ENCODE measurements at places on chromosomes 2 and 18.

- DNase-seq = no peak
These were observed 50.1 kb upstream of the HAAO start for GRCh38 chr2:42842466-42842865.

DNA sequence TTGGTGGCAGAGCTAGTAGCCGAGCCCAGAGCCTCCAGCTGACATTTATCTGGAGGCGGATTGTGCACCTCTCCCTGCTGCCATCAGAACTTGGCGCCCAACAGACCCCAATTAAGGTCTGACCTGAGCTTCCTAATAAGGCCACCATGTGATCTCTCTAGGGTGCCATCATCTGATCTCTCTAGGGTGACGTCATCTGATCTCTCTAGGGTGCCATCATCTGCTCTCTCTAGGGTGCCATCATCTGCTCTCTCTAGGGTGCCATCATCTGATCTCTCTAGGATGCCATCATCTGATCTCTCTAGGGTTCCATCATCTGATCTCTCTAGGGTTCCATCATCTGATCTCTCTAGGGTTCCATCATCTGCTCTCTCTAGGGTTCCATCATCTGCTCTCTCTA, 6.2 kb downstream of the KCNF1 start:
- DNase-seq = no peak

DNA sequence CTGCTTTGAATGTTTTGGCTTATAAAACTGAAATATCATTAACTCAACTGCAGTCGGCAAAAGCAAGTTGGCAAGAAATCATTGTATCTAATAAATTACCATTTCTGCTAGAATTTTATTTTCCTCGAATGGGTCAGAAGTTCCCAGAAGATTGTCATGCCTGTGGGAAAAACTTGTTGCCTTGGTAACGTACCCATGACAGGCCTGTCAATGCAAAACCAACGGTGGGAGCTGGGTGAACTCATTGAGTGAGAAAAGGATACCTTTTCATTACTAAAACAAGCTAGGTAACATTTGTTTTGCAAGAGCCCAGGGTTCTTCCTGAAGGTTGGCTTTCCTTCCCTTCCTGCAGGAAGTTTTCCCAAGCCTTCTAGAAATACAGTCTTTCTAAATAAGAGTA, 9.5 kb downstream of the PLB1 start:
- DNase-seq = no peak

- no peak for DNase-seq
These were observed 2.0 kb upstream of the CHRND start for GRCh38 chr2:232523682-232524597.

DNA sequence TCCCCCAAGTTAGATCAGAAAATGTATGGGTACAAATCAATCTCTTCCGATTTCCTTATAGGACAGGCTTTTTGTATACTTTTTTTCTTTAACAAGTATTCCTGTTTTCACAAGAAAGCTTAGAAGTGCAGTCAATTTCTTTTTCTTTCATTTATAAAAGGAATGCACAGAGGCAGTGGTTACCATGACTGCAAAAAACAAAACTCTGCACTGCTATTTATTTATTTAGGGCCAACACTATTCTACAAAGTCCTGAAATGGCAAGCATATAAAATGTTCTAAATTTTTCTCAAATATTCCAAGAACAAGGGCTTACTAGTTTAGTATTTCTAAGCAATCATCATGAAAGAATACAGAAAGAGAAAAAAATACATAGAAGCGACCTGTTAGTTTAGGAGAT, 22.2 kb downstream of the ATAD2B start:
- no peak for DNase-seq

DNA sequence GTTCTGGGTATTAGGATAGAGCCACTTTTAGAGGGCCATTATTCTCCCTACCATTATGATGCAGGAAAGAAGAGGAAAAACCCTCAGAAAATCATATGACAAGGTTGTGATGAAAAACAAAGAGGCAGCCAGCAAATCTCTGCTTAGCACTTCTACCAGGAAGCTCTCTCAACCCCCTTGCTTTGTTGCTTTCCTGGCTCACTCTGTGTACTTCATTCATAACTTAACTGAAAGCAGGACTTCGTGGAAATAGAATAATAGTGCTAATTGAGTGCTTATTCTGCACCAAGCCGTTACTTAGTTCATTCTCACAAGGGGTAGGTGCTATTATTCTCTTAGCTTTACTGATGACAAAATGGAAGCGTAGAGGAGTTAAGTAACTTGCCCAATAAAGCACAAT, 354.1 kb downstream of the HRH4 start:
- no peak for DNase-seq

DNA sequence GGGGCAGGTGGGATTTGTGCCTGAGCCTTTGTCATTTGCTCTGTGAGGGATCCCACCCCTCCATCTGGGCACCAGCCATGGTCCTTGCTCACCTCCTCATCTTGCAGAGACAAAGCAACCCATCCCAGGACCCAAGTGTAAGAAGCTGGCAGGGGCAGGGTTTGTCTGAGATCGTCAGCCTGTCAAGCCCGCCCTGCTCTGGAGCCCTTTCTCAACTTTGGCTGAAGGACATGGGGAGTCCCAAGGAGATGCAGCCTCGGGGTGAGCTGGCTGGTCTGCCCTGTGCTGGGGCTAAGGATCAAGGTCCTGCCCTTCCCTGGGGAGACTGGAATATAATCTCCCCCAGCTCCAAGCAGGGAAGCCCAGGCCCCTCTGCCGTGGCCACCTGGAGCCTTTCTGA, 86.0 kb downstream of the CAPN13 start:
- no peak for DNase-seq

- DNase-seq = no peak
These were observed 145.4 kb upstream of the SATB2 start for GRCh38 chr2:199602896-199603717.

DNA sequence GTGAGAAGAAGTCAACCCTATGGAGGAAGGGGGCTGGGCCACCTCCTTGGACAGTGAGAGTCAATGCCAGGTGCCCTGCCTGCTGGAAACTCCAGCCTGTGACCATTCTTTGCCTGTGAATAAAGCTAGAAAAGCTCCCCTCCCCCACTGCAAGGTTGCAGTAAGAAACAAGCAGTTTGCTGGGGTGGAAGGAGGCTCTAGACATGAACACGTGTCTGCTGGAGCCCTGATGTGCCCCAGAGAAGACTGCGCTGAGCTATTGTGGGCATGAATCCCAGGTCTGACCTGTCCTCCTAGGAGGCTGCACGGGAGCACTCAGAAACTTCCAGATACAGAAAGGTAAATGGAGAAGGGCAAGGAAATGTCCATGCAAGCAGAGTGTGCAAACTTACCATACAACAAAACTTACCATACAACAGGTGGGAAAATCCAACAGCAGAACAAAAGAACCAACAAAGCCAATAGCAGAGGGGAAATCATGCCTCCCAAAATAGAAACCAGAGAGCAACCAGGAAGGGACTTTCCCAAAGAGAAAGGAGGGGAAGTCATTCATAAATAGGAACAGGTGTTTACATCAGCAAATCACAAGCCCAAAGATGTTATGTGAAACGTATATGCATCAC, 278.7 kb downstream of the BCL2 start:
- DNase-seq = no peak

GRCh38 chr2:15991231-15991630, 50.9 kb downstream of the MYCN start:
- no peak for DNase-seq

GRCh38 chr2:224190936-224191270, 151.8 kb upstream of the SERPINE2 start:
- peak; percentile 20 for DNase-seq

GRCh38 chr2:174108579-174108978, 139.8 kb downstream of the OLA1 start:
- DNase-seq = no peak

DNA sequence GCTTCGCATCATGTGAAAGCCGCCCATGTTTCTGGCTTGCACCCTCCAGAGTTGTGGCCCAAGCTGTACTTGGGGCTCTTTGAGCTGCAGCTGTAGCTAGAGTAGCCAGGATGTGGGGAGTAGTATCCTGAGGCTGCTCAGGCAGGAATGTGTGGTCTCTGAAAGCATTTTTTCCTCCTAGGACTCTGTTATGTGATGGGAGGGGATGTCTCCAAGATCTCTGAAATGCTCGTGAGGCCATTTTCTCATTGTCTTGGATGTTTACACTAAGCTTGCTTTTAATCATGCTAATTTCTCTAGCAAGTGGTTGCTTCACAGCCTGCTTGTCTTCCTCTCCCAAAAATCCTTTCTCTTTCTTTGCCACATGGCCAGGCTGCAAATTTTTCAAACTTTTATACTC, 687.6 kb downstream of the DCDC2C start:
- DNase-seq = no peak

DNA sequence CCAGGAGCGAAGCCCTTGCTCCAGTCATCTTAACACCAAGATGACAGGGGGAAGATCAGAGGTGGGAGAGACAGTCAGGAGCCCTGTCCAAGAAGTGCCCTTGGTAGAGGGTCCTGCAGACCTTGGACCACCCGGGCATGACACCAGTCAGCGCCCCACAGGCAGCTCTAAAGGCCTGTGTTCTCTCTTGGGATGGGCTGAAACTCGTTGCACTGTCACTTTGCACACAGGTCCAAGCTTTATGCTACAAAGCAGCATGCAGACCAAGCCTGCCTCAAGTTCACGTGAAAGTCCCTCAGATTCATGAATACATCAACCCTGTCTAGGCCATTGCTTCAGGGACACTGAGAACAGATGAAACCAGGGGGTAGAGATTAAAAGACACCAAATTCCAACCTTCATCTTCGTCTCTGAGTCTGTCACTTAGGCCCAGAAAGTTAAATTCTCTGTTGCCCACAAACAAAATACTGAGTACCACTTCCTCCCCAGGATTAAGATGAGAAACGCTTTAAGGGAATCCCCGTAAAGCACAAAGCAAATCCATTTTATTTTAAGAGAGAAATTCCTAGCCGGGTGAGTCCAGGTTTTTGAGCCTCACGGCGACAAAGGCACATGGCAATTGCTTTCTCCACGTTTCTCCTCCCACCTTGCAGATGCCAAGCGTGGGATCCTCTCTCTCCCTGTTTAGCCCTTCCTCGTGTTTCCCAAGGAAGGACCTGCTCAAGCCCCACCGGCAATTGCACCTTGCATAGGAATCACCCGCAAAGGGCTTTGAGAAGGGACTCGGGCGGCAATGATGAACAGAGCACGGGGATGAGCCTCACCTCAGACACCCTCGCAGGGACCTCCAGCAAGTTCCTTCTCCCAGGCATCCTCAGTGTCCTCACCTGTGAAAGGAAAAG, 75.0 kb upstream of the ID2 start:
- DNase-seq = no peak

- no peak for DNase-seq
These were observed 128.6 kb downstream of the INHBB start for GRCh38 chr2:120474486-120474885.

- no peak for DNase-seq
These were observed 1.1 kb downstream of the FEV start for GRCh38 chr2:218983934-218984238.

- DNase-seq = no peak
These were observed 51.8 kb downstream of the MTHFD2 start for GRCh38 chr2:74250189-74250631.

DNA sequence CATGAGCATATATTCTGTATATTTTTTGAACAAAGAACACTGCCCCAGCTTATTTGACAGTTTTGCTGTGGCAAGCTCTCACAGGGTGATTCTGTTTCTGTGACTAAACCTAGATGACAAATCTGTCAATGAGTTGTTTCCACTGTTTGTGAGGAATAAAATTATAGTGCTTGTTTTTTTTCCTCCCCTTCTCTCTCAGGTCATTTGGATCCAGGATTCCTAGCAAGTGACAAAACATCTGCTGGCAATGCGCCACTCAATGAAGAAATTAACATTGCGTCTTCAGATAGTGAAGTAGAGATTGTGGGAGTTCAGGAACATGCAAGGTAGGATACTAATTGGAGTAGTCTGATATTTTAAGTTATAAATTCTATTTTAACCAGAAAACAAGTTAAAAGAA, 149.3 kb downstream of the HAUS1 start:
- DNase-seq = no peak

DNA sequence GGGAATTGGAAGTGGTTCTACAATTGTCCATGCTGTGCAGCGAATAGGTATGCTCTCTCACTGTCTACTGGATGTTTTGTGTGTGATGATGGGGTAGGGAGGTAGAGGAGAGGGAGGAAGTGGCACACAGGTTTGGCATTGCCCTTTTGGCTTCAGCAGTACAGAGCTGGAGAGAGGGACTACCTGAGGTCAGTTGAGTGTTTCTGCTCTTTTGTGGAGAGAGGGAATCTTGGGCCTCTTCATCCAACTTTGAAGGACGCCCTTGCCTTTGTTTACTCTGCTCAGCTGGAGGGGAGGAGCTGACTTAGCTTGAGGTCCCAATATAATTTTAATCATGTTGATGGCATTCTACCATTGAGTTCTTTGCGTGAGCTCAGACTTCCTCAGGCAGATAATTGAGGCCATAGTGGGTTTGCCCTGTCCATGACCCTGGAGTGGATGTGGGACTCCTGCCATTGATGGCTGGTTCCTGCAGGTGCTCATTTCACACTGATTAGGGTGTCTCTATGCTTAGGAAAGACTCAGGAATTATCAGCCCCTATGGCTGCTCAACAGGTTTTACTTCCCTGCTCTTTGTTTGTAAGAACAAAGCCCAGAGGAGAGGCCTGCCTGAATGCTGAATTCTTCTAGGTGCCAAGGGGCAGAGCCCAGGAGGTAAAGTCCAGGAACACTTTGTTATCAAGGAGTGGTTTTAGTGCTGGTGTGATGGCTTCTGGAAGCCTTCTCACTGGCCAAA, 7.2 kb downstream of the RPIA start:
- no peak for DNase-seq

- DNase-seq = no peak
These were observed 21.8 kb downstream of the ATG4B start for GRCh38 chr2:241659150-241659739.

GRCh38 chr2:233152541-233152940, 92.4 kb downstream of the INPP5D start:
- no peak for DNase-seq

GRCh38 chr18:9619545-9619944, 5.2 kb upstream of the PPP4R1 start:
- DNase-seq = no peak

DNA sequence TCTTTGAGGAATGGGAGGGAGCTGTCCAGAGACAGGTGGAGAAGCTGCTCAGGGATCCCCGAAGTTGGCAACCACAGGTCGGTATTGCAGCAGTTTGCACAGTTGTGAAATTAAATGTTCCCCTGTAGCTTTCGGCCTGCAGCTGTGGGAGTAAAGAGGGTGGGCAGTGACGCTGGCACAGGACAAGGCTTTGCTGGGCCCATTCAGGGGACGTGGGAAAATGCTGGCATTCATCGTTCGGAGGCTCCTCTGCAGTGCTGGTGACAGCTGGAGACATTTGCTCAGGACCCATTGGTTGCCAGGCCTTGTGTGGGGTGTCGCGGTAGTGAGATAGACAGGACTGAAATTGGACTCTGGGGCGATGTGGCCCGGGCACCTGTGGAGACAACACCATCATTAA, 173.7 kb downstream of the MYCN start:
- DNase-seq = no peak

DNA sequence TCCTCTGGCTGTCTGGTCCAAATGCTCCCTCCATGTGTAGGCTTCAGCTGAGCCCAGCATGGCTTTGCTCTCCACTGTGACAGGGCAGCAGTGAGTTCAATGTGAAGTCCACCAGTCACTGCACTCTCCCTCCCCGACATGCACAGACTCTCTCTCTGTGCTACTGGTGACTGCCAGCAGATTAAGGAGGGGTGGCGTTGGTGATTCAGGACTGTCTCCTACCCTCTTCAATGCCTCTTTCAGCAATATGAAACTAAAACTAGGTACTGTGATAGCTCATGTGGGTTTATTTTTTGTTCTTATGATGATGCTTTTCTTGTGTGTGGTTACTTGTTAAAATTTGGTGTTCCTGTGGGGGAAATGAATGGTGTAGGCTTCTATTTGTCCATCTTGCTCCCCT, 201.0 kb upstream of the RBMS1 start:
- no peak for DNase-seq

GRCh38 chr18:59056706-59057492, 82.8 kb upstream of the SEC11C start:
- no peak for DNase-seq
